Esophagus muscularis mucosa (tissue), 4 donors: ENCODE measurements at places on chromosomes 13 and 19. TPM values are rescaled to one million over a fixed set of nuclear protein-coding genes. Genes with fewer than 3 reads are reported as not detected.

NOTCH3 gene
- total RNA-seq: 29.7 TPM

LILRB3 gene
- 13.5 TPM for total RNA-seq

IFI30 gene
- total RNA-seq: 50.3 TPM

MAP1S gene
- 24.1 TPM for total RNA-seq

LILRB4 gene
- total RNA-seq: 7.6 TPM

ADPRHL1 gene
- 26.2 TPM for total RNA-seq
